Cardiac ventricle fibroblast (primary cell): ENCODE measurements at places on chromosomes 5 and 9. TPM values are rescaled to one million over a fixed set of nuclear protein-coding genes. Genes with fewer than 3 reads are reported as not detected.

The CCDC192 gene
- not detected in 2 replicates for total RNA-seq

The ENHO gene
- total RNA-seq: not detected in 2 replicates

The NFIB gene
- 115 and 118 TPM in 2 replicates for total RNA-seq

The SREK1 gene
- total RNA-seq: 16.1 and 24.1 TPM in 2 replicates

The THBS4 gene
- total RNA-seq: 0.87 TPM in 1 of 2 replicates, not detected in the other

The NIM1K gene
- total RNA-seq: 0.68 and 0.87 TPM in 2 replicates

The TEK gene
- total RNA-seq: 1.2 TPM in 2 replicates

The SUSD3 gene
- total RNA-seq: 1.9 and 2.1 TPM in 2 replicates

The PCDHB14 gene
- 1.2 and 2.5 TPM in 2 replicates for total RNA-seq

The MCTP1 gene
- total RNA-seq: 1.9 and 2.2 TPM in 2 replicates

The OLFML2A gene
- total RNA-seq: 1.5 and 1.6 TPM in 2 replicates

The UBE2D2 gene
- total RNA-seq: 46.5 and 51.3 TPM in 2 replicates

The OCLN gene
- total RNA-seq: 0.56 and 0.64 TPM in 2 replicates

The HCN1 gene
- total RNA-seq: not detected in 2 replicates

The PRSS3 gene
- total RNA-seq: 2.7 and 3.3 TPM in 2 replicates

The ACOT12 gene
- not detected in 2 replicates for total RNA-seq

The MATR3 gene
- total RNA-seq: 156 and 174 TPM in 2 replicates

The RICTOR gene
- 8.5 and 9.8 TPM in 2 replicates for total RNA-seq

The HAVCR1 gene
- not detected in 2 replicates for total RNA-seq

The TMEM252 gene
- total RNA-seq: not detected in 2 replicates

The GMCL2 gene
- total RNA-seq: not detected in 2 replicates

The TCF7 gene
- 0.34 and 0.62 TPM in 2 replicates for total RNA-seq

The SPTLC1 gene
- 90.8 and 98.0 TPM in 2 replicates for total RNA-seq

The PCA3 gene
- not detected in 2 replicates for total RNA-seq

The CDH9 gene
- not detected in 2 replicates for total RNA-seq

The DAB2IP gene
- 4.7 and 5.8 TPM in 2 replicates for total RNA-seq

The LCN6 gene
- not detected in 2 replicates for total RNA-seq

The DMRT2 gene
- total RNA-seq: not detected in 2 replicates

The MCIDAS gene
- total RNA-seq: not detected in 2 replicates

The SLC1A3 gene
- 10.6 and 12.3 TPM in 2 replicates for total RNA-seq

The ADGRV1 gene
- 0.31 TPM in 1 of 2 replicates, not detected in the other for total RNA-seq

The PKD2L2 gene
- total RNA-seq: not detected in 2 replicates

The PCDHB3 gene
- 0.34 and 1.1 TPM in 2 replicates for total RNA-seq

The SIT1 gene
- not detected in 2 replicates for total RNA-seq

The TTC39B gene
- total RNA-seq: 3.8 and 6.4 TPM in 2 replicates

The RPL7A gene
- total RNA-seq: 3,323 and 3,336 TPM in 2 replicates

The TMEM8B gene
- 3.6 and 3.7 TPM in 2 replicates for total RNA-seq

The N4BP3 gene
- total RNA-seq: 1.4 and 1.7 TPM in 2 replicates

The SGTB gene
- 11.0 and 11.2 TPM in 2 replicates for total RNA-seq

The IFNB1 gene
- not detected in 2 replicates for total RNA-seq

The STK32A gene
- total RNA-seq: 3.5 and 5.0 TPM in 2 replicates

The GGTA1 gene
- total RNA-seq: 0.25 and 1.1 TPM in 2 replicates
